Hematopoietic multipotent progenitor cell treated with erythropoietin and hydrocortisone succinate and interleukin-3 and kit ligand, for 15 days (in vitro differentiated cells): ENCODE measurements at places on chromosomes 7 and 10.

DNA sequence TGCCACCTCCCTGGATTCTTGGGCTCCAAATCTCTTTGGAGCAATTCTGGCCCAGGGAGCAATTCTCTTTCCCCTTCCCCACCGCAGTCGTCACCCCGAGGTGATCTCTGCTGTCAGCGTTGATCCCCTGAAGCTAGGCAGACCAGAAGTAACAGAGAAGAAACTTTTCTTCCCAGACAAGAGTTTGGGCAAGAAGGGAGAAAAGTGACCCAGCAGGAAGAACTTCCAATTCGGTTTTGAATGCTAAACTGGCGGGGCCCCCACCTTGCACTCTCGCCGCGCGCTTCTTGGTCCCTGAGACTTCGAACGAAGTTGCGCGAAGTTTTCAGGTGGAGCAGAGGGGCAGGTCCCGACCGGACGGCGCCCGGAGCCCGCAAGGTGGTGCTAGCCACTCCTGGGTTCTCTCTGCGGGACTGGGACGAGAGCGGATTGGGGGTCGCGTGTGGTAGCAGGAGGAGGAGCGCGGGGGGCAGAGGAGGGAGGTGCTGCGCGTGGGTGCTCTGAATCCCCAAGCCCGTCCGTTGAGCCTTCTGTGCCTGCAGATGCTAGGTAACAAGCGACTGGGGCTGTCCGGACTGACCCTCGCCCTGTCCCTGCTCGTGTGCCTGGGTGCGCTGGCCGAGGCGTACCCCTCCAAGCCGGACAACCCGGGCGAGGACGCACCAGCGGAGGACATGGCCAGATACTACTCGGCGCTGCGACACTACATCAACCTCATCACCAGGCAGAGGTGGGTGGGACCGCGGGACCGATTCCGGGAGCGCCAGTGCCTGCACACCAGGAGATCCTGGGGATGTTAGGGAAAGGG is 913 bp downstream of the NPY start:
- DNase-seq = no peak

- no peak for DNase-seq
Observed at GRCh38 chr7:42843205-42843800, 68.6 kb downstream of the C7orf25 start.

- no peak for DNase-seq
Observed at GRCh38 chr10:132107949-132108877, 42.5 kb downstream of the JAKMIP3 start.

- no peak for DNase-seq
Observed at GRCh38 chr10:71396084-71396710, 523 bp upstream of the CDH23 start.

DNA sequence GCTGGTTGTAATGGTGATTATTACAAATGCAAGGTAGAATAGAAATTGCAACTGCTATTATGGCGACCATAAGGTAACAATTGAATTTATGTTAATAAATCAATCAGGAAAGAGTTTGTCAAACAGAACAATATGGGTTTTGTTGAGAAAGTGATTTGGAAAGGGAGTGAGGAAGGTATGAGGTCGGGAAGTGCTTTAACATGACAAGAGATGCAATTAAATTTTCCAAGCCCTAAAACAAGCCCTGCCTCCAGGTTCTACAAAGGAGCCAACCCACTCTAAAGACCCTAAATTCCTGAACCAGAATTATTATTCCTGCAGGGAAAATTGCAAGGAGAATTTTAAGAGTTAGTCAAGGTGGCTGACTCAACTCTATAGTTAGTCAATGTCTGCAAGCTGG is 363.7 kb downstream of the BMPER start:
- DNase-seq = no peak

DNA sequence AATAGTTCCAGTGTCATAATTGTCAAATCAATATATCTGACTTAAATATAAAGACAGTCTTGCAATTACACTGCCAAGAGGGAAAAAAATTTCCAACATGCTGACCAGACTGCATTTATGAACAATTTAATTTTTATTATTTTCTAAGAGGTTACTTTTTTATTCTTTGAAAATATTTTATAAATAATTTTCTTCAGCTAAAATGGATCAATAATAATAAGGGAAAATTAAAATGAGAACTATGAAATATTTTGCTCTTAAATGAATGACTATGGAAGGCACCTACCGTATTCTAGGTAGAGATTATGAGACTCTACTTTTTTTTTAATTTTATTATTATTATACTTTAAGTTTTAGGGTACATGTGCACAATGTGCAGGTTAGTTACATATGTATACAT is 1032.5 kb upstream of the LRRN3 start:
- DNase-seq = no peak

DNA sequence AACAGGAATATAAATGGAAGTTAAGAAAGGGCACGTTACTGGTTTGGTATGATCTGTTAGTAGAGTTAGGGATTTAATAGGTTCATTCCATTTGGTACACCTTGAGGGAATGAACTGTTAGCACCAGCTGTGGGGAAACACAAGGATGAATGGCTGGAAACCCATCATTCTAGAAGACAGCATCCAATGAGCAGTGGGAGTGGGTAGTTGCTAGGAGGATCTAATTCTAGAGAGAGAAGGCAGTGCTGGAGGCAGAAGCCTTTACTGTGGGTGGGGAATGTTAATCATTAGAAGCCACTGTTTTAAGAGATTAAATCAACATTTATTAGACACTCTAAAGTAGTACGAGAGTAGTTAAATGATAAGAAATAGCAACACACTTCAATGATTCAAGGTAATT is 15.5 kb upstream of the GPR15LG start:
- DNase-seq = no peak

- DNase-seq = no peak
Observed at GRCh38 chr10:120578890-120579289, 121.9 kb downstream of the PLPP4 start.

DNA sequence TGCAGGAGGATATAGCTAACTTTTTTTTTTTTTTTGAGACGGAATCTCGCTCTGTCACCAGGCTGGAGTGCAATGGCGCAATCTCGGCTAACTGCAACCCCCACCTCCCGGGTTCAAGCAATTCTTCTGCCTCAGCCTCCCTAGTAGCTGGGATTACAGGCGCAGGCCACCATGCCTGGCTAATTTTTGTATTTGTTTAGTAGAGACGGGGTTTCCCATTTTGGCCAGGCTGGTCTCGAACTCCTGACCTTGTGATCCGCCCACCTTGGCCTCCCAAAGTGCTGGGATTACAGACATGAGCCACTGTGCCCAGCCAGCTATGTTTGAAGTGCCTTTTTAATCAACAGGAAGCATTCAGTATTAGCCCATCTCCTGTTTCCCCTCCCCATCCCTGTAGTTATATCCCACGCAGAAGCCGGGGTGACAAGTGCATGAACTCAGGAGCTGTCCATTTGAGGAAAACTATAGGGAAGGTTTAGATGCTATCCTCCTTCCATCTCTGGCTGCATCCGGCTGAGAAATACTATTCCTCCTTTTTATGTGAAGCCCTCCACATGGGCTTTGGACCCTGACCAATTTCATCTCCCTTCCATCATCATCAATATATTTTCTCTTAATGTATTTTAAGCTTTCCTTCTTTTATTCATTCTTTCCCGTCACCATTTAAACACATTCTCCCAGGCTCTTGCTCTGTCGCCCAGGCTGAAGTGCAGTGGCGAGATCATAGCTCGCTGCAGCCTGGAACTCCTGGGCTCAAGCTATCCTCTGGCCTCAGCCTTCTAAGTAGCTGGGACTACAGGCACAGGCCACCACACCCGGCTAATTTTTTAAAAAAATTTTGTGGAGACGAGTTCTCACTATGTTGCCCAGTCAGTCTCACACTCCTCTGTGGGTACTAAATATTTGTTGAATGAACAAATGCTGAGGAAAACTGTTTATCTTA is 1.3 kb upstream of the POT1 start:
- DNase-seq = no peak

DNA sequence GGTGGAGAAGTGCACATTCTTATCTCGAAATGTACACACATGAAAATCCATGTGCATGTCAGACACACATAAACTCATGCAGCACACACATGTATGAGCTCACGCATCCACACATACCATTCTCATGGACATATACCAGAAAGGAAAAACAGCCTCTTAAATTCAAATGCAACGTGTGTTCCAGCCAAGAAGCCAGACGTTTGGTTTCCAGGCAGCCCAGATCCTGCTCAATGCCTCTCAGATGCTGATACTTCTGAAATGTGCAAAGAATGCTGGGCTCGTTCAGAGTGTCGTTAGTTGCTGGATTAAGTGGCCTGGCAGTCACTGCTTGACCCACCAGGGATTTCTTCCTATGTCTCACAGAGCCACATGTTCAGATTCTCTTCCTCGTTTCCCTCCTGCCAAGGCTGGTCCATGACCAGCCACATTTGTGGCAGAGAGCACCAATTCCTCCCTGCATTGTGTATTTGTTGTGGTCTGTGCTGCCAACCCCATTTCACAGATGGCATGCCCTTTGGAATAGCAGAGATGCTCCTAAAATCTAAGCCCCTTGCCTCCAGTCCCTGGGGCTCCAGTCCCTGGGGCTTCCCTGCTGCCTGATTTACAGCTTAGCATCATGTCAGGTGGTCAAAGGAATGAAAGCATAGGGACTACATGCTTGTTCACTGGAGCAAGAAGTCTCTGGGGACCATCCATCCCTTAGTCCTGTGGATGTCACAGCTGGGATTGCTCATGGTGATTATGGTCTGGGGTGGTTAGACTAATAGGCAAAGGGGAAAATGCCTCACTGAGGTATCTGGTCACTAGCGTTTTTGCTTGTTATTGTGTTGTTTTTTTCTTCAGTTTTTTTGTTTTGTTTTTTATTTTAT is 426.6 kb downstream of the PLXNA4 start:
- no peak for DNase-seq

DNA sequence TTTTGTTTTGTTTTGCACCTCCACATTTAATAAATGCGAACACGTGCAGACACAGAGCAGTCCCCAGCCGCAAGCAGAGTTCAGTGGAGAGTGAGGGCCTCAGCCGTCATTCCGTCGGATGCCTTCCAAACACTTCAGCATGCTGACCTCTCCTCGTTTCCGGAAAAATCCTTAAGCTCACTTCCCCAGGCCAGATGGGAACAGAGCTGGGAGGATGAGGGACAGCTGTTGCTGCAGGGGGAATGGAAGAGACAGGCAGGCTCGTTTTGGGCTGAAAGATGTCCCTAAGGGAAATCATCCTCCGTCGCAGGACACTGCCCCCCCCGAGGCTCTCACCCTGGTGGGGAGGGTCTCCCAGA is 17.2 kb upstream of the FGFR2 start:
- DNase-seq = no peak
